ENCODE measurements at places on chromosomes 3 and 15.

- no peak for DNase-seq
These were observed 36.0 kb downstream of the AQR start for GRCh38 chr15:34933432-34933975.

DNA sequence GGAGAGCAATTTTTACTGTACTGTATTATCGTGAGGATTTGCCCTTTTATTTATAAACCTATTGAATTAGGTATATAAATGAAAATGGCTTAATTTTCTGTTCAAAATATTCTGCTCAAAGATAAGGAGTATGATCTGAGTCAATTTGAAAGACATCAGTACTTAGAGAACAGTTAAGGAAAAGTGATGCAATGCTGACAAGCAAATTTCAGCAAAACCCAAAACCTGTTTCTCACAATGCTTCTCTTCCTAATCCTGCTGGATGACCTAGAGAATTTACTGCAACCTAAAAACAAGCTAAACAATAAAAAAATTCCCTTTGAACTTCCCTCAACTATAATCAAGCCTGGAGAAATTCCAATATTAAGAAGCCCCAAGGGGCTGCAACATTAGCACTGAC lies 82.7 kb downstream of the RFX7 start:
- DNase-seq = no peak

DNA sequence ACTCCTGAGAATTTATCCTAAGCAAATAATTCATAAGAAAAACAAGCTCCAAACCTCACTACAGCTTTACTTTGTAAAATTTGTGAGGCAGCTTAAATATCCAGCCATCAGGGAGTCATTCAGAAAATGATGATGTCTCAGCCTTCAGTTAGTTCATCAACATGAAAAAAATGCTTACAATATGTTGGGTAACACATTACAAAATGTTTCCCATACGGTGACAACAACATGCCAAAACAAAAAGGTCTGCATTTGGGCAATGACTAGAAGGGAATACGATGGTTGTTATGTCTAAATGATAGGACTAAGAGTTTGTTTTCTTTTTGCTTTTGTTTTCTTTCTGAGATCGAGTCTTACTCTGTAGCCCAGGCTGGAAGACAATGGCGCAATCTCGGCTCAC lies 47.0 kb upstream of the CFAP161 start:
- DNase-seq = no peak

- no peak for DNase-seq
These were observed at the start of gene MST1R for GRCh38 chr3:49903451-49904424. MST1R (minus strand) TSS chr3:49903873; CDS start chr3:49903609, 264 bp downstream.

GRCh38 chr15:56915888-56916287 lies 2.6 kb upstream of the TCF12 start:
- DNase-seq = no peak

GRCh38 chr3:25103391-25103790 lies 324.7 kb upstream of the RARB start:
- no peak for DNase-seq

DNA sequence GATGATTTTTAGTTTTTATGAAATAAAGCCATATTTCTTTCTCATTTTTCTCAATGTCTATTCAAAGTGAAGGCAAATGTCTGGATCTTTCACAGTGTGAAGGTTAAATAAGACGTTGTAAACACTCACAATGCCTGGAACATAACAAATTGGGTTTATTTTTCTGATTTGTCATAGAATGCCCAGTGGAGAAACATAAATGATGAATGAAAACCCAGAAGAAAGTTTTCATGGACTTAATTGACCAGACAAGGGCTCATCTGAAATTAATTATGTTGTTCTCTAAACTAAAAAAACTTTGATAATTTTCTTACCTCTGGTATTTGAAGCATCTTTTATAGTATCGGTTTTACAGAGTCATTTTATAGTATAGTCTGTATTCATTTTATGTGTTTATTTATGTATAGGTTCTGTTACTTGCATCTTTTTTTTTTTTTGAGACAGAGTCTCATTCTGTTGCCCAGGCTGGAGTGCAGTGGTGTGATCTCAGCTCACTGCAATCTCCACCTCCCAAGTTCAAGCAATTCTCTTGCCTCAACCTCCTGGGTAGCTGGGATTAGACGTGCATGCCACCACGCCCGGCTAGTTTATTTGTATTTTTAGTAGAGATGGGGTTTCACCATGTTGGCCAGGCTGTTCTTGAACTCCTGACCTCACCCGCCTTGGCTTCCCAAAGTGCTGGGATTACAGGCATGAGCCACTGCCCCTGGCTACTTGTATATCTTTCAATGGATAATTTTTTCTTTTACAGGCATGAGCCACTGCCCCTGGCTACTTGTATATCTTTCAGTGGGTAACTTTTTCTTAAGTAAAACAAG lies 15.1 kb upstream of the BNIP2 start:
- no peak for DNase-seq

DNA sequence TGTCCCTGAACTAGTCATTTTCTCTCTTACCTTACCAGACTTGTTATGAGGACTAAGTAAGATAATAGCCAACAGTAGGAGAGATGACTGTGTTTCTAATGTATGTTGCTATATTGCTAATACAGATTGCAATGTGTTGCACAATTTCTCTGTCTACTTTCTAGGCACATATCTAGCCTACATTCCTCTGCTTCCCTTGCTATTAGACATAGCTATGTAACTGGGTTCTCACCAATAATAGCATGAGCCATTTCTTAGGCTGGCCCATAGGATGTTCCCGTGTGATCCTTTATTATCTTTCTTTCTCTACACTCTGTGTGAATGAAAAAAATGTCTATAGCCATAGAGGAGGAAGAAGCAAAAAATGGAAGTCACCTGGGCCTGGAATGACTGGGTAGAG lies 6.8 kb upstream of the LRRN1 start:
- DNase-seq = no peak

DNA sequence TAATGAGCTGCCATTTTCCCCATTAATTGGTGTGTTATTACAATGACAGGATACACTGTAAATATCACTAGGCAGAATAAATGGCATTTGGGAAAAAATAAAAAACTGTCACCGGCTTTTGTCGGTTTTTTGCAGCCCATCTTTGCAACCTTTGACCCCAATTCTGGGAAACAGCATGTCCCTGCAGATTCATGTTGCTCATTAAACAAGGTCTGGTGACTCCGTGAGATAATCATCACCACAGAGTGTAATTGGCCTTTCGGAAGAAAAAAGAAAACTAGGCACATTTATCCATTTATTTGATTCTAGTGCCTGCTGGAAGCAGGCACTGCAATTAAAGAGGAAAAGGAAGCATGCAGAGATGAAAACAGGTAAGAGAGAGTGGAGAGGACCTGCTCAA lies 64.5 kb downstream of the TRAT1 start:
- DNase-seq = no peak

GRCh38 chr15:27062951-27063350 lies 92.0 kb downstream of the GABRG3 start:
- no peak for DNase-seq

GRCh38 chr3:156750191-156750873 lies 75.8 kb upstream of the LEKR1 start:
- no peak for DNase-seq

DNA sequence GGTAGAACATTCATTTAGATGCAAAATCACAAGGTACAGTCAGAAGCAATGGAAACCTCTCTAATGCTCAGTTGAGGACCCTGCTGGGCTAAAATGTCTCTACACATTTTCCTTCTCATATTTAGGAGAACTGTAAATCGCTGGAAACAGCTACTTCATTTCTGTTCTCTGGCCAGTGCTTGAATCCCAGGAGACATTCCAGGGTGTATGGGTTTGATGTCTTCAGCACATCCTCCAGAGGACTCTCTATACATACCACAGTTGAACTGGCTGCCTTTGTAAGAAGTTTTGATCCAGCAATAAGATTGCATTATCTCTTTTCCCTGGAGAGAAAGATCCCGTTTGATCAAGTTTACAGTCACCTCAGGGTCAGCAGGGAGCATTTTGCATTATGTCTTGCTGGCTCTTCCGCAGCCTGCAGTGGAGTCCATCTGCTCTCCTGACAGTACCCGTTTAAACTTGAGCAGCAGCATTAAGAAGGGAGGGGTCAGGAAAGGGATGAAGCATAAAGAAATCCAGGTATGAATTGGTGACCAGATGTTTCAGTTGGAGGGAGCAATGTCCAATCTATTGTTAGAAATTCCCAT lies 676.0 kb downstream of the EPHA3 start:
- no peak for DNase-seq

DNA sequence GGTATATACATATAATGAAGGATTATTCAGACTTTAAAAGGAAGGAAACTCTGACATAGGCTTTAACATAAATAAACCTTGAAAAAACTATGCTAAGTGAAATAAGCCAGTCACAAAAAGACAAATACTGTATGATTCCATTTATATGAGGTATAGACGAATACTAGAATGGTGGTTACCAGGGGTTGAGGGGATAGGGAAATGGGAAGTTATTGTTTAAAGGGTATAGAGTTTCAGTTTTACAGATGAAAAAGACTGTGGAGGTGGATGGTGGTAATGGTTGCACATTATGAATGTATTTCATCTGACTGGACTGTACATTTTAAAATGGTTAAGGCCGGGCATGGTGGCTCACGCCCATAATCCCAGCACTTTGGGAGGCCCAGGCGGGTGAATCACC lies 41.7 kb downstream of the FRMD5 start:
- DNase-seq = no peak
